RCC 7860 (cell line): ENCODE measurements at places on chromosomes 13 and 19.

- DNase-seq = no peak
Observed at GRCh38 chr13:21031594-21032275, 29.7 kb downstream of the LATS2 start.

DNA sequence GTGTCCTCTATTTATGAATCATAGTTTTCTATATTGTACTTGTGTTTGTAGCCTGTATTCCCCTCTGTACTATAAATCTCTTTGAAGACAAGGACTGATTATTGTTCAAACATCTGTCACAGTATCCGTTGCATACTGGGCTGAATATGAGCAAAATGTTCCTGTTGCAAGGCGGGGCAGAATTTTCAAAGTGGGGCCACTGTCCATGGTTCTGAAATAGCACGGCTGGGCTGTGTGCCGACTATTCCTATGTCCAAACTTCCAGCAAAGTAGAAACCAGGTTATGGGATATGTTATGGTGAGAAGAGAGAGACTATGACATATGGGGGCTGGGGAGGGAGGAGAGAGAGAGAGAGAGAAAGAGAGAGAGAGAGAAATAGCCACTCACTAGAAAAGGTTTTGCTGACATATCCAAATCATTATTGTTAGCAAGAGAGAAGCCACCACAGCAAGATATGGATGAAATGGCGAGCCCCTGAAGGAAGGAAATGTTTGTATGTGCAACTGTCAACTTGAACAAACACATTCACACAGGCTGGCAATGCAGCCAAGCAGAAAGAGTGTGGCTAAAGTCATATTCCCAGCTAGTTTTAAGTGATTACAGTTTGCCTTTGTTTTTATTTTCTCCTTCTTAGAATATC lies 107.0 kb upstream of the GPR12 start:
- no peak for DNase-seq

DNA sequence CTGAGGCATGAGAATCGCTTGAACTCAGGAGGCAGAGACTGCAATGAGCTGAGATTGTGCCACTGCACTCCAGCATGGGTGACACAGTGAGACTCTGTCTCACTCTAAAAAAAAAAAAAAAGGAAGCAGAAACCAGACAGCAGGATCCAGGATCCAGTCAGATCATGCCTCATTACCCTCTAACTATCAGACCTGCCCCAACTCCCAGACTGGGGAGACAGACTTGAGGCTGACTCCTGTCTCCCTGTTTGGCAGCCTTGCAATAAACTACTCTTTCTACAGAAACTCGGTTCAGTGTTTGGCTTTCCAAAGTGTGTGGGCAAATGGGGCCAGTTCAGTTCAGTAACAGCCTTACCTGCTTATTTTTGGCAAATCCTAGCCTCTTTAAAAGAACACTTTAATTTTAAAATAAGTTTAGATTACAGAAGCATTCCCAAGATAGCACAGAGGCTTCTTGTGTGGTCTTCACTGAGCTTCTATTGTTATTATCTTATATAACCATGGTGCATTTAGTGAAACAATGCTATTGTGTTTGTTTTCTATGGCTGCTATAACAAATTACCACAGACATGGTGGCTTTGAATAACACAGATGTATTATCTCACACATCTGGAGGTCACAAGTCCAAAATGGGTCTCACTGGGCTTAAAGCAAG lies 18.5 kb downstream of the RASL11A start:
- DNase-seq = peak; percentile 7

DNA sequence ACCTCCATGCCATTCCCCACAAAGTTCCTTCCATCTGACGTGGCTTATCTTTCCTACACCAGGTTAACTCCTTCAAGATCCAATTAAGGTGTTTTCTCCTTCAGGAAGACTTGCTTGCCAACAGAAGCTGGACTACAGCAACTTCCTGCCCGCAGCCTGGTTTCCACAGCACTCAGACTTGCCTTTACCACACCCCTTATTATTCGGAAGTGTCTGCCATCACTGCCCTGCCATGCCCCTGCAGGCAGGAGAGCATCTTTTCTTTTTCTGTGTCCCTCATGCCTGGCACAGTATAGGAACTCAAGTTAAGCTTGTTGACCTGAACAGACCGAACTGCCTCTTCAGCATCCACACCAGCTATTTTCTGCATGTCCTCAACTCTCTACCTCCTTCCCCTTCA lies 168.0 kb downstream of the FOXO1 start:
- no peak for DNase-seq

DNA sequence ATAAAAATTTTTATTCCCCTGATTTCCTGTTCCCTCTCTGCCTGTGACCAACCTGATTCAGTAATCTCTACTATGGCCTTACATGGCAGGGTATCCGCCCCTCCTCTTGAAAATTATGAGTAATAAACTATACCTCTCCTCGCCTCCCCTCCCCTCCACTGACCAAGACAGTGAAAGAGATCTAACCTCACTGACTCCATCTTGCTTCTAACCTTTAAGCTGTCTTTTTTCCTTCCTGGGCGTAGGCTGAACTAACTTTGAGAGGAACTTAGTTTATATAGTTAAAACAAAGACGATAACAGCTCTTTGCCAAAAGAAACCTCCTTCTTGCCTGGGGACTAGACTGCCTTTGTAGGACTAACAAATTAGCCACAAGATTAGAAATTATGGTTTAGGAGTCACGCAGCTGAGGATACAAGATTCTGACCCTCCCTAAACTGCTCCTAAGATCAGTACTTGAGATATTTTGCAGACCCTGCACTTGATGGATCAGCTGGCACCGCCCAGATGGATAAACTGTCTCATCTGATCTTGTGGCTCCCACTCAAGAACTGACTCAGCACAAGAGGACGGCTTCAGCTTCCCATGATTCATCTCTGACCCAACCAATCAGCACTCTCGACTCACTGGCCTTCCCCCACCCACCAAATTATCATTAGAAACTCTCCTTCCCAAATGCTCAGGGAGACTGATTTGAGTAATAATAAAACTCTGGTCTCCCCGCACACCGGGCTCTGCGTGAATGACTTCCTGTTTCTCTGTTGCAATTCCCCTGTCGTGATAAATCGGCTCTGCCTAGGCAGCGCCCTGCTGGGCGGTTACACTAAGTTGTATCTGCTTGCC lies 187.1 kb downstream of the TDRD3 start:
- DNase-seq = no peak

DNA sequence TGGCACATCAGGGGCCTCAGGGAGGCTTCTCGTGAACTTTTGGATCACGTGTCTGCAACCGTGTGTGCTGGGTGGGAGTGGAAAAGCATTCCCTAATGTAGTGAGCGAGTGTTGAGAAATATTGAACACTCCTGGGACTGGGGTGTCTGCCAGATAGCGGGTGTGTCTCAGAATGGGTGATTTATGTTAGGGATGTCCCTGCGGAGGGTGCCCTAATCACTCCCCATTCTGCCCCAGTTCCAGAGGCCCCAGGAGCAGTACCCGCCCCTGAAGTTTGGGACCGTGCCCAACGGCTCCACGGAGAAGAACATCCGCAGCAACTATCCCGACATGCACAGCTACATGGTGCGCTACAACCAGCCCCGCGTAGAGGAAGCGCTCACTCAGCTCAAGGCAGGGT lies 24.2 kb upstream of the GRWD1 start:
- no peak for DNase-seq

DNA sequence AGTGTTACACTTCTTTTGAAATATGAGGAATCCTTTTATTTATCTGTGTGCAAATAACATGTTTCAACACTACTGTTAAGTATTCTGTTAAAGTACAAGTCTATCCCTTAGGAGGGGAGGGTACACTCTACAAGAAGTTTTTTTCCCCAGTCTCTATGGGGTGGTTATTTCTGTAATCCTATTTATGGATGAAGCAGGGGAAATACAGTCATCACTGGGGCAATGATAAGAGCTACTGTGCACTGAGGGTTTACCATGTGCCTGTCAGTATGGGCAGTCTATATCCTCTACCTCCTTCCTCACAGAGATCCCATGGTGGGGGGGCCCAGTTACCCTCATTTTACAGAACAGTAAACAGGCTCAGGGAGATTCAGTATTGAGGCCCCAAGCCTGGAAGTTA lies 16.6 kb upstream of the TRIM13 start:
- no peak for DNase-seq

DNA sequence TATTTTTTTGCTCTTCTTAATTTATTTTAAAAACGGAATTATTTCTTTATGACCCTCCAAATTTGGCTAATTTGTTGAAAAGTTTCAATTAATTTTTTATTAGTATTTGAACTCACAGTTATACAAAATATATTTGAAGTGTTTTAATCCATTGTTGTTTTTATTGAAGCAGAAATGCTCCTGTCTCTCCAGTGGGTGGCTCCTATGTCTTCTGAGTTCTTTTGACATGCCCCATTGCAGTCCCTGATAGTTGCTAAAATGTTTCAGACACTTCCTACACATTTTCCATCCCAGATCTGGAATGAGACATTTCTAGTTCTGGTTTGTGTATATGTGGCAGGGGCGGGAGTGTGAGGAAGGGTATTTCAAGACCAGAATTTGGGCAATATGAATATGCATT lies 579.4 kb upstream of the PRR20A start:
- no peak for DNase-seq

- peak; percentile 91 for DNase-seq
Observed at GRCh38 chr13:98556968-98557631, 19.8 kb downstream of the STK24 start.

GRCh38 chr19:8682931-8683330 lies 15.7 kb downstream of the ACTL9 start:
- no peak for DNase-seq

GRCh38 chr19:15178629-15179308 lies 22.0 kb downstream of the NOTCH3 start:
- DNase-seq = no peak

GRCh38 chr19:39518975-39519374 lies 4.0 kb downstream of the SELENOV start:
- DNase-seq = no peak

DNA sequence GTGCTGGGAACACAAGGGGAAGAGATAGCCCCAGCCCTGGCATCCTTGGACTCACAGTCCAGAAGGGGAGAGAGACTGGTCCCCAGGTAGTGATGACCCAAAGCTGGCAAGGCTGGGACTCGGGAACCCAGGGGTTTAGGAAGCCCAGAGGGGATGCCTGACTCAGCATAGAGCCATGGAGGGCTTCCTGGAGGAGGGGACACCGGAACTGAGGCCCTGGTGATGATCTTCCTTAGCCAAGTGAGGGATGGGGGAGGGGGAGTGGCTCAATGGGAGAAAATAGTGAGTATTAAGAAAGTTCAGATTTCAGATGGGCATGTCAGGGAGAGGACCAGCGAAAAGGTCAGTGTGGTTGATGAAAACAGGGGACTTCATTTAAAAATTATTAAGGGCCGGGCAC lies 26.8 kb downstream of the EXOC3L2 start:
- DNase-seq = no peak

- no peak for DNase-seq
Observed at GRCh38 chr19:35360880-35361420, 2.7 kb downstream of the FFAR3 start.

GRCh38 chr19:50330365-50331078 lies 1.3 kb upstream of the KCNC3 start:
- no peak for DNase-seq

DNA sequence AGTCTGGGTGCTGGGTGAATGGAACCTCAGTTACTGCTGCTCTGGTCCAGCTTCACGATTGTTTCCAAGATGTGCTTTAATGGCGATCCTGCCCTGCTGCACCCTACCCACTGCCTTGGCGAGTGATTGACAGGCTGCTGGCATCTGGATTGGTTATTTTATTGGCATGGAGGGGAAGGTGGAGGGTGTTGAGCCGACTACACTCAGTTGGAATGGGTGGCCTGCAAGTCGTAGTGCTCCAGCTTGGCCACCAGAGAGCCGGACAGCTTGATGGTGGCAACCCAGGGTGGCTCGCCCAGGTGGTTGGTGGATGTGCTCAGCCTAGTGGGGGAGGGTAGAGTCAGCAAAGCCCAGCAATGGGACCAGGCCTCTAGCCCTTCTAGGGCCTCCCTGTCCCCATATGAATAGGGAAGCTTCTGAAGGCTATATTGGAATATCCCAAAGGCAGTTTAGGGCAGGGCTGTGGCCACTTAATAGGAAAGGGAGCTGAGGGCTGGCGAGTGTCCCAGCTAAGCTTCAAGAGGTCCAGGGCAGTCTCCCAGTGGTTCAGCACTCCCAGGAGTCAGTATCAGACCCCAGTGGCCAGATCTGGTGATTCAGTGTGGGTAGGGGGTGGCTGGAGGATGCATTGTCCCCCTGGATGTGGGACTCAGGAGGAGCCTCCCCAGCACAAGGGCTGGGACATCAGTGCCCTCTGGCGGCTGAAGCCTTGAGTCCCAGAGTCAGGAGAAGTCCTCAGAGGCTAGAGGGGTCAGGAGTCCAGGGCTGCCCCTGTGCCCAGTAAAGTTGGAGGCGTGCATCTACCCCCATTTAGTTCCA lies 3.4 kb downstream of the GGN start:
- no peak for DNase-seq

- DNase-seq = no peak
Observed at GRCh38 chr13:29418026-29418425, 177.5 kb downstream of the SLC7A1 start.

- no peak for DNase-seq
Observed at GRCh38 chr13:87798536-87798935, 127.4 kb downstream of the SLITRK5 start.

DNA sequence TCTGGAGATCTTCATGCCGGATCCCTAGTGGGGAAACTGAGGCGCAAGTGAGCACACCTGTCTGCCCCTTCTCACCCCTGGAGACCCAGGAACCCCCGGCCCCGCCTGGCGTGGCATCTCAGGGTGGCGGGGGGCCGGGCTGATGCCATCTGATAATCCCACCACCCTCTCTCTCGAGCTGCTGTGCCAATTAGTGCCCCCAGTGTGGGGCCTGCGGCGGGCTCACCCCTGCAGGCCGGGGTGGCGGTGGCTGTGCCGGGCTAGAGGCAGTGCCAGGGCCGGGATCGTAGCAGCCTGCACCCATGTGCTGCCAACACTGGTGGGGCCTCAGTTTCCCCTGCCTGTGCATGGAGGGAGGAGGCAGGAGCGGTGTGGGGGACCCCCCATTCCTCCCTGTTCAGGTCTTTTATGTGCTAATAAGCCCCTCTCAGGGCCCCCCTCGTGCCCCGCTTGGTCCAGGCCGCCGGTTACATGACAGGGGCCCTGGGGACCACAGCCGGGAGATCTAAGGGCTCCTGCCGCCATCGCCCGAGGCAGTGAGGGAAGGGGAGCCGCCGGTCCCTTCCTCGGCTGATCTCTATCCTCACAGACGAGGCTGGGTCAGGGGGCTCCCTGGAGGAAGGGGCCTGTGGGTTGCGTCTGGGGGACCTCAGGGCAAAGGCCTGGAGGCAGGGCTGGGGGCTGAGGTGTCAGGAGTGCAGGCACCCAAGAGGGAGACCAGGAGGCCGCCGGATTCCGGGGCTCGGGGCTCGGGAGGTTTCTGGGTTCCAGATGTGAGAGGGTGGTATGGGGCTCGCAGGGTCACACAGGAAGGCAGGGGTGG lies 8.3 kb downstream of the EFNA2 start:
- DNase-seq = no peak
